Stimulated activated CD4-positive, alpha-beta T cell treated with anti-CD3 and anti-CD28 coated beads, TNF-alpha, amount 100 ng/mL, for 1 hour (primary cell): ENCODE measurements at places on chromosomes 1 and 21.

DNA sequence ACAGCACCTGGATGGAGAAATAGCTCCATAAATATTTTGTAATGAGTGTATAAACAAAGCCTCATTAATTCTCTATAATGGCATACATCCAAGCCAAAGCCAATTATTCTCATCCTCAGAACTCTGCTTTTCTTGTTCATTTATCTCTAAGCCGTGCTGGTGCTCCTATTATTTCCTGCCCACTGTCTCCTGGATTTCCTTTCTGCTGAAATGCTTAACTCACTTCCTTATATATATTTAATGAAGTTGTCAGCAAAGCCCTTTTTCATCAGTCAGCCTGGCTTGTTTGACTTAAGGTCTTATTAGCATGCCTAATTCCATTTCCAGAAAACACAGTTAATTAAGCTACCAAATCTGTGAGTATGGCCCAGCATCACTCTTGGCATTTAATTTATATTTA is 93.4 kb downstream of the SLC25A24 start:
- no peak for DNase-seq

GRCh38 chr1:17307329-17307728 is 668 bp upstream of the PADI4 start:
- no peak for DNase-seq

GRCh38 chr1:231517076-231517475 is 11.4 kb upstream of the TSNAX start:
- DNase-seq, result no peak

GRCh38 chr21:42941696-42942085 is 16.3 kb upstream of the ERVH48-1 start:
- no peak for DNase-seq

DNA sequence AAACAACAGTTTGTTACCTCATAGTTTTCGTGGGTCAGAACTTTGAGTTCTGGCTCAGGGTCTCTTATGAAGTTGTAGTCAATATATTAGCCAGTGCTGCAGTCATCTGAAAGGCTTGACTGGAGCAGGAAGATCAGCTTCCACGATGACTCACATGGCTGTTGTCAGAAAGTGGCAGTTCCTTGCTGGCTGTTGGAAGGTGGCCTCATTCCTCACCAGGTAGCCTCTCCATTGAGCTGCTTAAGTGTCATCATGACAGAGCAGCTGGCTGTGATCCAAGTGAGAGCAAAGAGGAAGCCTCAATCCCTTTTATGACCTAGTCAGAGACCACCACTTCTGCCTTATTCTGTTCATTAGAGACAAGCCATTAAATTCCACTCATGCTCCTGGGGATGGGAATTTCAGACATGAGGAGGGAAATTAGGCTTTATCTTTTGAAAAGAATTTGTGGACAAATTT is 5.6 kb downstream of the OSBPL9 start:
- DNase-seq, result no peak
